IPS DF 6.9 (cell line): ENCODE measurements at places on chromosomes 1 and 21.

DNA sequence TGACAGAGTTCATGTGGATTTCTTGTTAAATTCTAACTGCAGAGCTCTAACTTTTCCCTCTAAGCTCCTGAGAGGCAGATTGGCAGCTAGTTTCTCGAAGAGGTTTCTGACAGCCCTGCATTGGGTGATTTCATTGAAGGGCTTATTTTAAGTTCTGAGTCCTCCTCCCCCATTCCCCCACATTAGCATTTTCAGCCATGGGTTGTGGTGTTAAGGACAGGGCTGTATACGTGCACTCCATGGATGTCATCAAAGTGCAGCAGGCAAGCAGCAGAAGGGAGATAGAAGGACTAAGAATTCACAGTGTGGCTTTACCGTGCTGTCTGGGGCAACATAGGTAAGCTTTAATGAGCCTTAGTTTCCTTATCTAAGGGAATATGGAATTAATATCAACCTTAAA is 19.0 kb downstream of the CRYZ start:
- DNase-seq = no peak

GRCh38 chr1:23673086-23673813 is 18.4 kb upstream of the RPL11 start:
- no peak for DNase-seq

DNA sequence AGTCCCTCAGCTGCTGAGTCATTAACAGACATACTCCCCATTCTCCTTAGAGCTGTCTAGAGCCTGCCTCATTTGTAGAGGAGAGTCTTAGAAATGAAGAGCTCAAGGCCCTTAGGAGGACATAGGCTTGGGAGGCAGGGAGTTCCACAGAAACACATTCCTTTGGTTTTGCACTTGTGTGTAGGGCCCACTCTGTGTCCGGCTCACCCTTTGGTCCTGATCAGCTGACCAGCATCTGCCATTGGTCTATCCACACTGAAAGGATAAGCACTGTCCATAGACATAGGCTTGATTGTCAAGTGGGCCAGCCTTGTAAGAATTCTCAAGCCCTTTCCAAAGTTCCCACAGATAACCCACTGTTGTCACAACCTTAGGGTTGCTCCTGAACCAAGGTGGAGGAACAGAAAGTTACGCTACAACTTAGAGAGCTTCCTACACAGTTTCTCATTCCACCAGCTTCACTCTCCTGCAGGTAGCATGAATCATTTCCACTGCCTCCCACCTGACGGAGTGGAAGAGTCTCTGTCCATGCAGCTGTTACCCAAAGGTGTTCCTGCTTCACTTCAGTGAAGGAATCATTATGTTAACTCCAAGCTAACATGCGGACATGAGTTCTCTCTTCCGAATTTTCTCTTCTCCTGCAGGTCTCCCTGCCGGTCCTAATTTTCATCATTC is 96.1 kb downstream of the TNFSF18 start:
- no peak for DNase-seq

GRCh38 chr1:67572594-67573221 is 112.3 kb upstream of the GADD45A start:
- DNase-seq = no peak

GRCh38 chr1:159581422-159581821 is 6.2 kb upstream of the APCS start:
- no peak for DNase-seq

DNA sequence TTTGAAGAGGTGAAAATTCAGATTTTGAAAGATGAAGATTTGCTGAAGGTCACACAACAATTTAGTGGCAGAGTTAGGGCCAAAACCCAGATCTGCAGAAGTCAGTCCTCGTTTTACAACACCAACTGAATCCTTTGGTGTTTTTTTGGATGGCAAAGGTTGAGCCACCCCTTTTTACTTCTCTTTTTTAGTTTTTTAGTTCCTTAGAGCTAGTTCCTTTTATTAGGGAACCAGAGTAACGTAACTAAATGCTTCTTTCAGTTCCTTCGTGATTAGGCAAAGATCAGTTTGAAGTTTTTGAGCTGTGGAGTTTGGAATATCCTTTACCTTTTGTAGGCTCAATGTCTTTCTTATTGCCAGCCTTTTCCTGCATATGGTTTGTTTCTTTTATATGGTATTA is 67.9 kb upstream of the ARID1A start:
- no peak for DNase-seq
